ENCODE measurements at places on chromosomes 11 and 22. TPM values are rescaled to one million over a fixed set of nuclear protein-coding genes. Genes with fewer than 3 reads are reported as not detected.

Gene KIRREL3
- 0.90 TPM for total RNA-seq

- DNase-seq: no peak
These were observed 9.9 kb downstream of the PRR5 start for GRCh38 chr22:44711690-44712555.

DNA sequence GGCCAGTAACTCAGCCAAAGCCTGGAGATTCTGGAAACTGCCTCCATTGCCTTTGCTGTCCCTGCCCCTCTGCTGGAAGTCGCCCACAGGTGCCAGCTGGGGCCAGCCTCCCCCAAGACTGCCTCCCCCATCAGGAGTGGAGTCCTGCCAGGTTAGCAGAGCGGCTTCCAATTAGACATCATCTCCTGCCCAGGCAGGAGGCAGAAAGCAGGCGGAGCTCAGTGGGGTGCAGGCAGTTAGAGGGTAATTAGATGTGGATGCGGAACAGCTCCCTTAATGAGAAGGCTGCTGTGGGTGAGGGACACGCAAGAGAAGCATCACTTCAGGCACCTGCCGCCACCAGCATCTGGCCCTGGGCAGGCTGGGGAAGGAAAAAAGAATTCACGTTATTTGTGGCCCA lies 90.9 kb upstream of the TP53I11 start:
- DNase-seq: no peak

- DNase-seq: no peak
These were observed 257.6 kb downstream of the NELL1 start for GRCh38 chr11:20926799-20927540.

- DNase-seq: no peak
These were observed 8.7 kb upstream of the THRSP start for GRCh38 chr11:78054971-78055370.

Gene BACE1
- 29.0 TPM for total RNA-seq

GRCh38 chr22:37677493-37677974 lies 2.1 kb downstream of the LGALS1 start:
- DNase-seq: no peak

DNA sequence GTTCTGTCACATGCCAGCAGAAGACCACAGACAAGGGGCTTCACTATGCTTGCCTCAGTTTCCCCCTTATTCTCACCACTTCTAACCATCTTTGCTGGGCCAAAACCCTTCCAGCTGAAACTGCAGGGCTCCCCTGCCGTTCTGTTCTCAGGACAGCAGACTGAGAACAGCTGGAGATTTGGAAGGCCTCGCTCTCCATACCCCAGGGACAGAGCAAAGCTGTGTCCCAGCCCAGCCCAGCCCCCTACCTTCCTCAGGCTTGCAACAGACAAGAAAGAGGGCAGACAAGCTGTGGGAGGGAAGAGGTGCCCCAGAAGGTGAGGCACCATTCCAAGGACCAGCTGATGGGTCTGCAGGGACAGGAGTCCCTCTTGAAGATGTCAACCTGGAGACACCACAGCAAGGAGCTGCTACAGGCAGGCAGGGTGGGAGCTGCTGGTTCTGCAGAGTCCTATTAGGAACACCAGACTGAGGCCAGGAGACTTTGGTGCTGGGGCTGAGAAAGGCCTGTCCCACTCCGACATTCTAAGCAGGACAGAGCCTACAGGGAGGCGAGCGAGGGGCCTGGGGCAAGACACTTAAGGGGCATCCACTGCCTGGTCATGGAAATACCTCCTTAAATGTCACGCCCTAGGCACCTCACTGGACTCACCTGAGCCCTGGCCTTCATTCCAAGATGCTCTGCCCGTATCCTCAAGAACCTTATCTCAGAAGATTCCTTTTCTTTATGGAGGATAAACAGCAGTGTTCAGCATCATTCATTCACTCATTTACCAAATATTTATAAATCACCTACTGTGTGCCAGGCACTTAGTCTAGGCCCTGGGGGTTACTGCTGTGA lies 6.9 kb downstream of the SCN2B start:
- DNase-seq: no peak

- DNase-seq: no peak
These were observed 5.7 kb upstream of the SEPTIN3 start for GRCh38 chr22:41963453-41964111.

GRCh38 chr11:94028436-94028835 lies 7.3 kb downstream of the HEPHL1 start:
- DNase-seq: no peak

DNA sequence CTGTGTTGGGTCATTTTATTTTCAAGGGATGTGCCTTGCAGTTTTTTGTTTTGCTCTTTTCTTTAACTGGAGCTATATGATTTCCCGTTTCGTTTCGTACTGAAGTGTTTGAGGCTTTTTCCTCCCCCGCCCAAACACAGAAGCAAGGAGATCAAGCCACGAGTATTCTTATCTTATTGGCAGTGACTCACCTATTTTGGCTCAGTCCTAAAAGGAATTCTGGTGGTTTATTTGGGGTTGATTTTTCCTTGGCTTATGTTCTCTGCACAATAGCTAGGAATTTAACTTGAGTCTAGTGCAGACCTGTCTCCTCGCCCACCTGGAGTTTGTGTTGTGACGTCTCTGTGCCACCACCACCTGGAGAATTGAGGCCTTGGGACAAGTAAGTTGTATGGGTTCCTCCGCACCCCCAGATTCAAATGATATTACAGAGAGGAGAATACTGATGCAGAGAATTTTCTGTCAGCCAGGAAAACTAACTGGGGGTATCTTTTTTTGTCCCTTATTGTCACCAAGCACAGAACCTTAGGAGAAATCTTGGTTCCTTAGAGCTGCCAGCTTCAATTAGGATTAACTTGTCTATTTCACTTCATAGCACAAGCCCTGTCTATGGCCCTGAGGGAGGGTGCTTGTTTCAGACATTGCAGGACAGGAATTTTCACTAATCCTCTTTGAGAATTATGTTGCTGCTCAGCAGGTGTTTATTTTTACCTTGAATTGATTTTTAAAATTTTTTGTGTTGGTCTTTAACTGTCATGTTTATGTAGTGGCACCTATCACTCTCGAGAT lies 90.4 kb upstream of the BIRC3 start:
- DNase-seq: no peak

GRCh38 chr11:103862094-103862801 lies 174.2 kb upstream of the DDI1 start:
- DNase-seq: no peak

DNA sequence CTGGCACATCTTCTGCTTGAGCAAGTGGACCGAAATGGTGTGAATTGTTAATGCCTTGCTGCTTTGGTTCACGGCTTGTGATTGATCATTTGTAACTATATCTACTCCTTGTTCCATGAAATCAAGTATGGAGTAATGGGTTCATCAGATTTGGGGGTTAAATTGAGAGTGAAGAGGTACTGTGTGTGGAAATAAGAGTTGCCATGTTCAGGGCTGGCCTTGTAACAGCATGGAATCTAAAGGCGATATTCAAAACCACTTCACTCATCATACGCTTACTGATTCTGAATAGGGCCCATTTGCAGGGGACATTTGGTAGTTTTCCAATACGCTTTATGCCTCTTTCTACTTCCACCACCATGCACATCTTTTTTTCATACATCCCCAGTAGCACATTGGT lies 122.2 kb downstream of the DCDC1 start:
- no peak for DNase-seq

DNA sequence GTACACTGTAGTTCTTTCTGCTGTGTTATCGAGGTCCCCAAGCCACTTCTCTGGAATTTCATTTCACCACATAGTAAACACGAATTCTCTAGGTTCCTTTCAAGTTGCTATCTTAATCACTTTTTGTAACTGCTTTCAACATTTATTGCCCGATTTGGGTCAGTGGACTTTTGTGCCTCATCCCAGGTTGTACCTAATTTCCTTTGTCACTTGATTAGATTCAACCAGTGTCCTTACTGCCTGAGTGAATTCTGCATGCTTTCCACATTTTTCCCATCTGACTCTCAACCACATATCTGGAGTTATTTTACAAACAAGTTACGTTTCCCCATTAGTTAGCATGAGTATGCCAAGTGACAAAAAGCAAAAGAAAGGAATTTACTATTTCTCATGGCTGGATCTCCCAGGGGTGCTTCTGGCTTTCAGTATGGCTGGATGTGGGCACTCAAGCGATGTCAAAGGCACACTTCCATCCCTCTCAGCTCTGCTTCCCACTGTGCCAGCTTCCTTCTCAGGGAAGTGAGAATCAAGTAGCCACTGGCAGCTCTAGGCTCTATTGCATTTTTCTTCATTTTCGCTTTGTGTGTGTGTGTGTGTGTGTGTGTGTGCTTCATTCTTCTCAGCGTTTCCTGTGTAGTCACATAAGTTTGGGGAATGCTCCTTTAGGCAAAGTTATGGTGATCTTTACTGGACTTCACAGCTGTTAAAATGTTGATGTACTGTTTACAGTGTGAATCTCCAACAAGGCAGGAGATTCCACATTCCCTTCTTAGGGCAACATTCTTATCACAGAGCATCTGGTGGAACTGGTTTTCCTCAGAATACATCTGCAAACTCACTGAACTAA lies 128.9 kb downstream of the DBX1 start:
- no peak for DNase-seq

Gene RNF214
- total RNA-seq: 27.2 TPM

Gene TBX10
- not detected for total RNA-seq

- DNase-seq: no peak
These were observed 25.0 kb downstream of the SWAP70 start for GRCh38 chr11:9688716-9689511.

Gene TYMP
- total RNA-seq: 68.3 TPM

Gene MS4A6E
- total RNA-seq: not detected

- DNase-seq: no peak
These were observed 92.4 kb upstream of the BID start for GRCh38 chr22:17866621-17867020.

Gene CARNS1
- total RNA-seq: 7.0 TPM

- DNase-seq: no peak
These were observed 39.4 kb upstream of the TOLLIP start for GRCh38 chr11:1348796-1349326.

- DNase-seq: no peak
These were observed 17.9 kb upstream of the NUCB2 start for GRCh38 chr11:17258670-17259069.

Gene PKNOX2
- 19.8 TPM for total RNA-seq

GRCh38 chr22:24186892-24187670 lies 5.8 kb downstream of the SUSD2 start:
- no peak for DNase-seq

Gene OR51E2
- 1.2 TPM for total RNA-seq

DNA sequence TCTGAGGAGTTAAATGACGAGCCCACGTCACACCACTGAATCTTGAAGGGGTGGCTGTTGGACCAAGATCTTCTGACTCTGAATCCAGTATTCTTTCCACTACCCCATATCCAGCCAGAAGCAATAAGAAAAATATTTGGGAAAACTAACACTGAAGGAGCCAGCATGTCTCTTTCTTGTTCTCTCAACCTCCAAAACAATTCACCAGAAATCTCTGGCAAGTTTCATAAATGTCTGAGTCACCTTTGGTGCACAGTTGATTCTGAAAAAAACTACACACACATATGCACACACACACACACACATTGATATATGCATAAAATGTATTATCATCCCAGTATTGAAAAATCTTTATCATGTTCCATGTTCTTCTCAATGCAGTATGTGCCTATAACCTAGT lies 104.3 kb upstream of the BLID start:
- no peak for DNase-seq

DNA sequence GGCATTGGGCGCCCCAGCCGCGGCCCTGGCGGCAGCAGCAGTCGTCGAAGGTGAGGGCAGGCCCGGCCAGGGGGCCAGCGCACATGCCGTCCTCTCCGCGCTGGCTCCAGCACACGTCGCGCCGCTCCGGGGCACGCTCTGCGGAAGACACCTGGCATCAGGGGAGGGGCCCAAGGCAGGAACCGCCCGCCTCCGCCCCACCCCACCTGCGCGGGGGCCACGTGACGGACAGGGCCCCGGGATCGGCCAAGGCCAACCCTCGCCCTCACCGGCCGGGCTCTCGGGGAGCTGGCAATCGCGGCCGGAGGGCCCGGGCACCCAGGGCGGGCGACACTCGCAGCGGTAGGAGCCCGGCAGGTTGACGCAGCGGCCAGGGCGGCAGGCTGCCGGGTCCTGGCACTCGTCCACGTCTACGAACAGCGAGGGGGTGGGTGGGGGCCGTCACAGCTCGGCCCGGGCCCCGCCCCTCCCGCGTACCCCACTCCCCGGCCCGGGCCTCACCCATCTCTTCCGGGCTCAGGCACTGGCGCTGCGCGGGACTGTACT lies 14.9 kb downstream of the SCYL1 start:
- DNase-seq: no peak

Gene F2
- total RNA-seq: 0.19 TPM

DNA sequence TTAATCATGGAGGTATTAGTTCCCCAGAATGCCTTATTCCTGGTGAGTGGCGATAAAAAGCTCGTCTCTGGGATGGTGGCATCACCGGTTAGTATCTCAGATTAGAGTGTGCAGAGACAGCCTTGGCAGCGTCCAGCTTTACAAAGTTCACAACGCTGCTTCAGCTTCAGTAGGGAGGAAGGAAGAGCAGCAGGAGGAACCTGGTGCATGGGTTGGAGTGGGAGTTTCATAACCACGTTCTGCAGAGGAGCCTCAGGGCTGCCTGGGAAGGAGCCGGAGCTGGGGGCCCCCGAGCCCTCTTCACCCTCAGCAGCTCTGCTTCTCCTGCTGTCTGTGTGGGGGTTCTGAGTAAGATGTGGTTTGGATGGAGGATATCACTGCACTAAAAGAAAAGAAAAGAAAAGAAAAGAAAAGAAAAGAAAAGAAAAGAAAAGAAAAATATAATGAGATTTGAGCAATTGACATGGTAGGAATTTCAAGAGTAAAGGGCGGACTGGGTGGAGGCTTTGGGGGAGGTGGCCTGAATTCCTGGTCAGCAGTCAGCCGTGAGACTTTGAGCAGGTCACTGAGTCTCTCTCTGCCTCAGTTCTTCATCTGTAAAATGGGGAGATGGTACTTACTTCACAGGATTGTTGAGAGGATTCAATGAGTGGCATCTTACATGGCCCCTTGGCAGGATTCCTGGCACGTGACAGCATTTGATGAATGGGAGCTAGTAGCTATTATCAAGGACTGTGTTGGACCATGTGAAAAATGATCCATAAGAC lies 6.5 kb downstream of the ASPHD2 start:
- DNase-seq: no peak

DNA sequence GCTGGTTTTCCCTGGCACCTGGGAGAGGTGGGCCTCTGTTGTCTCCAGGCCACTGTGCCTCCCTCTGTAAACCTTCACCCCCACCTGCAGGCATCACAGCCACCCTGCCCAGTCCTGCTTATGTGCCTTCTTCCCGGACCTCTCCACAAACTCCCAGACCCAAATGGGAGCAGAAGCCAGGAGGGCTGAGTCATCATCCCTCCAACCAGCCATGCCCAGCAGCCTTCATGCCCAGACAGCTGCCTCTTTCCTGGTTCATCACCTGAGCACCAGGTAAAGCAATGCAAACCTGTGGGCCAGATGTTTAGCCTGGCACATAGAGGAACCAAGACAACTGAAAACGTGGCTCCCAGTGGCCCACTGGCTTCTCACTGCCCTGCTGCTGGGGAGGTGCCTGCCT lies 2.1 kb upstream of the TMPRSS4 start:
- peak; percentile 15 for DNase-seq

Data from aorta (tissue), 5 donors.